ENCODE measurements at places on chromosomes 2 and 18. TPM values are rescaled to one million over a fixed set of nuclear protein-coding genes. Genes with fewer than 3 reads are reported as not detected.

- DNase-seq, result no peak
Observed at GRCh38 chr2:106338043-106338442, 130.2 kb downstream of the RGPD3 start.

GRCh38 chr2:241216211-241216761 is 27.8 kb downstream of the ANO7 start:
- DNase-seq, result no peak

DNA sequence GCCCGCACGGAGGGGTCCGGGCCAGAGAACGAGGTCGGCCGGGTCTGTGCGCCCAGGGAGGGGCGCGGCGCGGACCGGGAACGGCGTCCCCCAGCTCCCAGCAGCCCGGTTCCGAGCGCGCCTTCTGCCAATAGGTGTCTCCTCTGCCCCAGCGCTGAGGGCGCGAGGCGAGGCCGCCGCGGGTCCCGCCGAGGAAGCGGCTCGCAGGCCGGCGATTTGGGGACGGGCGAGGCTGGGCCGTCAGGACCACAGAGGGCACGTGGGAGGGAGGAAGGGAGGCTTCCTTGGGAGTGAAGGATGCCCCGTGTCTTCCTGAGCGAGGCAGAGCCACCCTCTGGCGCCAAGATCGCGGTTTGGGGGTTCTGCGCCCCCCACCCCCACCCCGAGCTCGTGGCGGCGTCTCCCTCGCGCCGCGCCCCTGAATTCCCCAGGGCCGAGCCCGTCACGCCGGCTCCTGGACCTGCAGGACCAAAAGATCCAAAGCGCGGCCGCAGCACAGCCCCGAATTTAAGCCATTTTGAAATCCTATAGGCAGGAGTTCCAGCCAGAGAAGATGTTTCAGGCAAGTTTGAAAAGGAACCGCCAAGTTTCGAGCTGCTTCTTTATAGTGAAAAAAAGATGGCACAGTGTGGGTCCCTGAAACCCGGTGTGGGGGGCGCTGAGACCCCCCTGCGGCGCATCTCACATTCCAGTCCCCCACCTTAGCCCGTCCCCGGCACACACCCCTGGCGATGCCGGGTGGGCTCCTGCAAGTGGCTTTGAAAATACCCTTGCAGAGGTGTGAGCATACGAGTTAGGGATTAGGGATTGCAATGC is 909 bp downstream of the NFATC1 start:
- peak; percentile 88 for DNase-seq

MFSD6 gene
- 20.4 TPM for total RNA-seq

ALPG gene
- total RNA-seq, result not detected

CIAO1 gene
- 57.1 TPM for total RNA-seq

All from aorta (tissue), 5 donors.